ENCODE measurements at places on chromosomes 5 and 9.

DNA sequence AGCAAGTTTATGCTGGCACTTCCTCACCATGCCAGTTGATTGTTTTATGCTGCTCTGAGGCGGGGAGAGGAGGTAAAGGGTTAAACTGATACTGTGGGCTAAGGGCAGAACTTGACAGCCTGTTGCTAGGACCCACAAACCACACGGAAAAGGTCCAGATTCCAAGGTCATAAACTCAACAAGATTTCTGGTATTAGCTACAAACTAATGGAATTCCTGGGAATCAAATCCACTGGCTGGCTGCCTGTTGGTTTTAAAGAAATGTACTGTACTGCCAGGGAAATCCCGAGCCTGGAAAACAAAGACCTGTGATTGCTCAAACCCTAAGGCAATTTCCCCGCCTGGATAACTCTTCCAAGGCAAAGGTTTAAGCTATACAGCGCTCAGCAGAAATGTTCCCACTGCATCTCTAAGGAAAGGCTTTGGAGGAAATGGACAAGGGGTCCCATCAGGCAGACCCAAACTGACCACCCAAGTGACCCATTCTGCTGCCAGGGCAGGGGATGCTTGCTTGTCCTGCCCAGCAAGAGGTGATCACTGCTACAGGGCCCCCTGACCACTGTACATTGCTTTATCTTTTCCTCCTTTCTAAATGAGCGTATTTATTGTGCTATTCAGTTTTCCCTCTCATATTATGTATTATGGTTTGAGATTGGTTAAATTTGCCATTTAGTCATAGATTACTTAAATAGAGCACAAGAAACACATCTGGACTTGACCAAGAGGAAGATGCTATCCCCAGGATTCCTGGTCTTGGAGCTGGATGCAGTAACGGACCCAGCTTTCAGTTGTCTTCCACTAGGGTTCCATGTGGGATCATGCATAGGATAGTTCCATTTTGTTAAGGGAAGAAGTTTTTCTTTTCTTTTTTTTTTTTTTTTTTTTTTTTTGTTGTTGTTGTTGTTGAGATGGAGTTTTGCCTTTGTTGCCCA is 124.3 kb downstream of the SUSD1 start:
- DNase-seq, result no peak

DNA sequence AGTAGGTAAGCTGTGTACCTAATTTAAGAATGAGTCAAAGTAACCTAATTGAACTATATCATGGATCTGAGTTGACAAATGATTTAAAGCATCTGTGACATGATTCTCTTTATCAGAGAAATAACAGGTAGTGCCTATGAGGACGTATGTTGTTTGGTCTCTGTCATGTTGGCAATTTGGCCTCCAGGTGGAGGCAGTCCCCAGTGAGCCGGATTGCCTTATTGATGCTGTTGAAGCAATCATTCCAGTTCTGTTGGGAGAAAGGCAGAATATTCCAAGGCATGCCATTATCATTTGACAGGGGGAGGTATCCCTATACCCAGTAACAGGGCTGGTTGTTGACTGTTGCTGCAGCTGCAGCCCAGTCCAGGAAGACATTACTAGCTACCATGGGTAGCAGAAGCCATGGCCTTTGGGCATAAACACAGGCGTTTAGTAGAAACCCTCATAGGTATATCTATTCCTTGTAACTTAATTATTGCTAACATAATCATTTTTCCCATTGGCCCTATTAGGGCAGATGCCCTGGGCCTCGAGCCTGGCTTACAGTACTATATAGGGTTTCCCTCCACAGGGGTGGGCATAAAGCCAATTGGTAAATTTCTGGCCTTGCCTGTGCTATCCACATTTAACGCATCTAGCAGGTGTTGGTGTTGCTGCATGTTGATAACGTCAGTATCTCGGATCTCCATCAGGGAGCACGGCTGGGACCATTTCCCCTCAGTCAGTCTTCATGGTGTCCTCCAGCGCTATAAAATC is 12.2 kb upstream of the SLC22A4 start:
- DNase-seq, result no peak

GRCh38 chr9:131837316-131837715 is 97.4 kb upstream of the RAPGEF1 start:
- DNase-seq, result no peak

DNA sequence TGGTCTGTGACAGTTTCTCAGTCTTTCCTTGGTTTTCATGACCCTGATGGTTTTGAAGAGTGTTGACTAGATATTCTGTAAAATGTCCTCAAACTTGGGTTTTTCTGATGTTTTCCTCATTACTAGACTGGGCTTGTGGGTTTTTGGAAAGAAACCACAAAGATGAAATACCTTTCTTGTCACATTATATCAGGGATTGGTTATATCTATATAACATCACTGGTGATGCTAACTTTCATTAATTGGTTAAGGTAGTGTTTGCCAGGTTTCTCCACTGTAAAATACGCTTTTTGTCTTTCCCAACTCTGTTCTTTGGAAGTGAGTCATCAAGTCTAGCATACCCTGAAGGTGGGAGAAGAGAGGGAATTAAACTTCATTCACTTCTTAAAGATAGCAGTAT is 3.3 kb upstream of the IL31RA start:
- DNase-seq, result no peak

- DNase-seq, result no peak
These were observed 710.4 kb downstream of the IRX1 start for GRCh38 chr5:4306057-4306456.

DNA sequence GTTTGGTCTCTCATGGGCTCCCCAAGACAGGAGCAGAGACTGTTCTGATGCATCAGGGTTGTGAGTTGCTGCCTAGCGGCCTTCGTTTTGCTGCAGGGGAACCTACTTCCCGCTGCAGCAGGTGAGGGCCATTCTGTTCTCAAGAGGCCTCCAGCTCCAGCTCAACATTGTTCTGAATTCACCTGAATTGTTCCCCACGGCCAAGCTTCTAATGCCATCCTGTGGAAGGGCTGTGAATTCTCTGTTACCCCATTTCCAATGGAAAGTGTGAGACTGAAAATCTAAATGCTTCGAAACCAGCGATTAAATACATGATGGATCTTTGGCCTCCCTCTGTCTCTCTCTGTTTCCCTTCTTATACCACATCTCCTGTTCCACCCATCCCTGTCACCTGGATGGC is 349.1 kb upstream of the DAP start:
- DNase-seq, result no peak

GRCh38 chr9:95386843-95387242 is 69.3 kb upstream of the FANCC start:
- DNase-seq, result no peak
